AML-193 (cell line): ENCODE measurements at places on chromosomes 1 and 21.

- DNase-seq, result no peak
These were observed 5.9 kb upstream of the CDC20 start for GRCh38 chr1:43352881-43353280.

DNA sequence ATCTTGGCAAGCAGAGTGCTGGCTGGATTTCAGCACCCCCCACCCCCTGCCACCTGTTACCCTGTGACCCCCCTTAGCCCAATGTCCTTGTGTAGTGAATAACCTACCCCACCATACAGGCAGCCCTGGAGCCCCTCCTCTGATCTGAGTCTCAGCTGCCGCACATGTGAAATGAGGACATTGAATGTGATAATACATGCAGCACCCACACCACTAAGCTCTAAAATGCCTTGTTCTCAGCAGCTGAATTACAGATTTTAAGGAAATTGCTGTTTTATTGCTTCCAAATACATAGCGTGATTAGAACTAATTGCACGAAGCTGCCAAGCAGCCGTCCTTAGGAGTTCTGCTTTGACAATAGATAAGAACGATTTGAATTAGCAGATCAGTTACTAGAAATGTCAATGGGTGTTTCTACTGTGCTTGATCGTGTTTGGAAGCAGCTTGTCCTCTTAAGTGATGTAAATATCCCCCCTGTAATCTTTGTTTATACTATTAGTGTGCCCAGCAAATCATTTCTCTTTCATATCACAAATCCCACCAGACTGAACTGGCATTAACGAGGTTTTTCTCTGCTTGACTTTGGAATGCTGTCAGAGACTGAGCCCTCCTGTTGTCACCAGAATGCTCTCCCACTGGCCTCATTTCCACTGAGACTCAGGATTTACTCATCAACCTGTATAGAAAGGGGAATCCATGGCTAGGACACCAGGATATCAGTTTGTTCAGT lies 4.9 kb downstream of the SLAMF8 start:
- DNase-seq, result no peak

GRCh38 chr1:25642574-25643108 lies 26.1 kb downstream of the MAN1C1 start:
- DNase-seq, result peak; percentile 44

DNA sequence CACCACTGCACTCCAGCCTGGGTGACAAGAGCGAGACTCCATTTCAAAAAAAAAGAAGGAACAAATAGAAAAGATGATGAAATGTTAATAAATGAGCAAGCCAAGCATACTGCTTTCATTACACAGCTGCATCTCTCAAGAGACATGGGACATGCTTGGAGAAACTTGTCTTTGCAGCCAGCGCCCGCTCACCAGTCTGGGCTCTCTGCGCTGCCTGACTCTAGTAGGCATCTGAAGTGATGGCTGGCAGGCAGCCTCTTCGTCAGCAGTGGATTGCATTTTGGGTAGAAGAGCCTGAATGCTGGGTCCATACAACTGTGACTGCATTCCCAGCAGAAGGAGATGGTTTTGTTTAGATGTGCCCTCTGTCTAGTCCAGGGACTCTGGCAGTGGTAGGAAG lies 48.0 kb downstream of the IL6R start:
- no peak for DNase-seq

GRCh38 chr1:104856518-104856917 lies 1106.8 kb downstream of the AMY1C start:
- no peak for DNase-seq

DNA sequence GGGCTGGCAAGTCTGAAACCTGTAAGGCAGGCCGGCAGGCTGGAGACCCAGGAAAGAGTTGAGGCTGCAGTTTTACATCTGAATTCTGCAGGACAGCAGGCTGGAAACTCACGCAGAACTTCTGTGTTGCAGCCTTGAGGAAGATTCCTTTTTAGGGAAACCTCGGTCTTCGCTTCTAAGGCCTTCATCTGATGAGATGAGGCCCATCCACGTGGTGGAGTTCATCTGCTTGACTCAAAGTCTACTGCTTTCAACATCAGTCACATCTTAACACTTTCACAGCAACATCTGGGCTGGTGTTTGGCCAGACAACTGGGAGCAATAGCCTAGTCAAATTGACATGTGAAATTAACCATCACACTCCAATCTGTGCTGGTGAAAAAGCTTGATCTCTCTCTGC lies 57.1 kb downstream of the EVA1C start:
- DNase-seq, result no peak

DNA sequence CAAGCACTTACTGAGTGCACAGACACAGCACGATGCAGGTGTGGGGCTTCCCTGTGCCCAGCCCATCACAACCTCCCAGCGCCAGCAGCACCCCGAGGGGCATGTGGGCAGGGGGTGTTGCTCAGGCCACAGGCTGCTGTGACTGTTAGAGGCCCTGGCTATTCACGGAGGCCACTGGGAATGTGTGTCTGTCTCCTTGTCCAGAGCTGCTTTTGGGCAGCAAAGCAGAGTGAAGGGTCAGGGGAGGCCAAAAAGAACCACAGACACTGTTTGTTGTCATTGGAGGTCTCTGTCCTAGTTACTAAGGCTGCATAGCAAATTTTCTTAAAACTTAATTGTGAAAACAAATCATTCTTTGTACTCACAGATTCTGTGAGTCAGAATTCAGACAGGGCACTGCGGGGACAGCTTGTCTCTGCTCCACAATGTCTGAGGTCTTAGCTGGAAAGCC lies 49.6 kb downstream of the TNFRSF8 start:
- no peak for DNase-seq

DNA sequence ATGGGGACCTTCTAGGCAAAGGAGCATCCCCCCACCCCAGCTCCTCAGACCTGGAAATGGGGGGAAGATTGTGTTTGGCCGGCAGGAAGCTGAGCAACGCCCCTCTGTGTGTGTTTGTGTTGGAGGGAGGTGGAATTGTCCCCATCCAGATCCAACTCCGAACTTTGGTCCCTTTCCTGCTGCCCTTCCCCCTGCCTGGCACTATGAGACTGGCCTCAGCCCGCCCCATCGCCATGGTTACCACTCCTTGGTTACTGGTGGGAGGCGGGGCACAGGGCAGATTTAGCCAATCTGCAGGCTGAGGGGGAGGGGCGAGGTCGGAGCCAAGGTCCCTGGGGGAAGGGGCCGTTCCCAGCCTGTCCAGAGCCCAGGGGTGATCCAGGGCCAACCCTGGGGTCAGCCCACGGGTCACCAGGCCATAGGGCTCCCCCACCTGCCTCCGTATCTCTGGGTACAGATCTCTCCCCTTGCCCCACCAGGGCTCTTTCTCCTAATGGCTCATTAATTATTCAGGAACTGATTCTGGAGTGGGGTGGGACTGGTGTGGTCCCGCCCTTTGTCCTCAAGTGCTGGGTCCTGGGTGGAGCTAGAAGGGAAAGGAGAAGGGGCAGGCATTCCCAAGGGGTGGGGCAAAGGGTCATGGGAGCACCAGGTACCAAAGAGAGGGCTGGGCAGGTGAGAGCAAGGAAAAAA lies 15.2 kb downstream of the PTPRF start:
- DNase-seq, result no peak

DNA sequence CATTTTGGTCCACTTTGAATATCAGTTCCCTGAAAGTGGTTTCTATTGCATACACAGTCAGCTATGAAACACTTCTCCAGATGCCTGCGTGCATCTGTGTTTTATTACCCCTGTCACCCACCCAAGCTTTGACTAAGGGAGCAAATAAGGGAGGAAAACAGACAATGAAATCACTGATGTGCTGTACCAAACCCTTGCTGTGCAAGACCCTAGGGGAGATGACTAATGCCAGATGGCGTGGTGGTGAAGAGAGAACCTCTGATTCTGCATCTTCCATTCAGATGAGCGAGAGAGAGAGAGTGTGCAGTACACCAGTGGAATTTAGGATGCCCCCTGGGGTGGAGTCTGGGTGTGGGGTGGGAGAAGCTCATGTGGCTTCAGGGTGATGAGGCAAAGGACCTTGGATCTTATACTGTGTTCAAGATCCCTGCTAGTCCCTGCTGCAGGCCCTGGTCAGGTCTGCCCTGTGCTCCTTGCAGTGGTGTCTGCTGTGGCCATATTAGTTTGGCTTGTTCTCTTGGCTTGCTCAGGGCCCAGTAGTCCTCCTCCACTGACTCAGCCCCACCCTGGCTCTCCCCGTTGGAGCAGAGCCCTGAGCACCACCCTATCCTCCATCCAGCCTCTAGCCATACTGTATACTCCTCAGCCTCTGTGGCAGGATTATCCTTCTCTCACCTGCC lies 18.5 kb downstream of the CLCA1 start:
- DNase-seq, result no peak

- DNase-seq, result peak; percentile 29
These were observed 14.3 kb downstream of the RRP15 start for GRCh38 chr1:218299416-218299815.

- DNase-seq, result no peak
These were observed 26.5 kb downstream of the SCCPDH start for GRCh38 chr1:246750752-246751151.

DNA sequence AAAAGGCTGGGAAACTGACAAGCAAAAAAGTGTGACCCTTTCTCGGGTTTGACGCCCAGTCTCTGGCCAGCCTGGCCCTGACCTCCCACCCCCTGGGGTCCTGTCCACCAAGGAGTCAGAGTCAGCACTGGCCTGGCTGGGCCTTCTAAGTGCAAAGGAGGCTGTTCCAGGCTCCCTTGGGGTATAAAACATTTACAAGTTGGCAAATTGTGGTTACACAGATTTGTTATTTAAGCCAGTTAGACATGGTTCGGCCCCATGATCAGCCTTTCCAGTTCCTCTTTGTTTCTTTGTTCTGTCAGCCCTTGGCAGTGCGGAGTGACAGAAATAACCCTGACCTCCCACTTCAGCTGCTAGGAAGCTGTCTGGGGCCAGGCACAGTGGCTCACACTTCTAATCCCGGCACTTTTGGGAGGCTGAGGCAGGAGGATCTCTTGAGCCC lies 161.6 kb upstream of the RAB4A start:
- DNase-seq, result no peak

- DNase-seq, result no peak
These were observed 23.7 kb downstream of the ARHGEF16 start for GRCh38 chr1:3478187-3478586.

GRCh38 chr1:72184099-72184701 lies 98.1 kb downstream of the NEGR1 start:
- no peak for DNase-seq
